ENCODE measurements at places on chromosomes 5 and 9.

GRCh38 chr5:7190712-7191250 lies 205.2 kb upstream of the ADCY2 start:
- DNase-seq = no peak

- DNase-seq = no peak
These were observed 674 bp downstream of the TSPAN17 start for GRCh38 chr5:176647843-176648473.

GRCh38 chr5:75048457-75048953 lies 3.9 kb downstream of the GCNT4 start:
- DNase-seq = no peak

GRCh38 chr5:77064040-77064439 lies 23.0 kb downstream of the ZBED3 start:
- DNase-seq = no peak

DNA sequence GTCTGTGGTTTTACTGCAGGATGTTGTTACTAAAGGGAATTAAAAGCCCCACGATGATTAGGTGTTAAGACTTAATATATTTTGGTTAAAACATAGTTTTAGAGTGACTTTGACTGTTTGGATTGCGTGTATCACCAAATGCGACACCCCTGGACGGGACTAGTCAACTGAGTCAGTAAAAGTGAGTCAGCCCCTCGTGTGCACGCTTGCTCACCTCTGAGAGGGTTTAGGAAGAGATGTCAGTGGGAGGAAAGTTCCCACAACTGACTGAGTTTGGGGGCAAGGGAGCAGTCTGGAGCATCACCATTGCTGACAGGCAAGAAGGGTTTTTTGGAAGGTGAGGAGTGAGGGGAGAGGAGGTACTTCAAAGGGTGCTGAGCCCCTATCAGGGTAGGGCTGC lies 14.4 kb upstream of the DMRT3 start:
- DNase-seq = no peak

- no peak for DNase-seq
These were observed 154.8 kb downstream of the SLIT3 start for GRCh38 chr5:169146158-169146557.

GRCh38 chr5:129563585-129563984 lies 103.5 kb downstream of the ADAMTS19 start:
- no peak for DNase-seq

GRCh38 chr5:151676719-151677118 lies 10.0 kb downstream of the SPARC start:
- no peak for DNase-seq

DNA sequence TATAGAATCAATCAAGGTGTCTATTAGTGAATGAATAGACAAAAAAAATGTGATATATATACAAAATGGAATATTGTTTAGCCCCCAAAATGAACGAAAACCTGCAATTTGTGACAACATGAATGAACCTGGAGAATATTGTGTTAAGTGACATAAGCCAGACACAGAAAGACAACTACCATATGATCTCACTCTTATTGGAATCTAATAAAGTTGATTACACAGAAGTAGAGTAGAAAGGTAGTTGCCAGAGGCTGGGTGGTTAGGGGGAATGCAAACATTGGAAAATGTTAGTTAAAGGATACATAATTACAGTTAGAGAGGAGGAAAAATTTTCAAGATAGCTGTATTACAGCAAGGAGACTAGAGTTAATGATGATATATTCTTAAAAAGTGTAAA lies 1962.3 kb downstream of the EFNA5 start:
- no peak for DNase-seq

GRCh38 chr9:29332789-29333188 lies 1759.5 kb upstream of the C9orf72 start:
- no peak for DNase-seq

- no peak for DNase-seq
These were observed 438.1 kb downstream of the MAT2B start for GRCh38 chr5:163943546-163943945.

- no peak for DNase-seq
These were observed 194.5 kb upstream of the OTULINL start for GRCh38 chr5:14386884-14387624.

GRCh38 chr5:171945476-171945875 lies 61.0 kb downstream of the FBXW11 start:
- no peak for DNase-seq

DNA sequence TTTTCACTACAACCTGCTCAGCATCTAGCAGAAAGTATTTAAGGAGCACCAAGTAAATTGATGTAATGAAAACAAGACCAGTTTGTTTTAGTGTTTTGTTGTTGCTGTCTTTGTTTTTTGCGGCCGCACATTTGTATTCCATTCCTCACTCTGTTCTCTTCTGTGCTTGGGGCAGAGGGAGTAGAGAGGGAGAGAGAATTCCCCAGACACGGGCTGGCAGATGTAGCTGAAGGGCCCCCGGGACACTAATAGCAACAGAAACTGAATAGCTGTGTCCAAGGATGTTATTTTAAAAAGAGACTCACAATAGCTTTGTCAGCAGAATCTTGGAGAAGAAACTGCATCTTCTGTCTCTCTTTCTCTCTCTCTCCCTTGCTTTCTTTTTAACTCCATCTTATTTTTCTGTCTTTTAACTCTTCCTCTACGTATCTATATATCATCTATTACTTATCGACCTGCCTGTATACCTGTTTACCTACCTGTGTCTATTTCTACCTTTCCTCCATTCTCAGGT lies 145.3 kb downstream of the PAPPA start:
- DNase-seq = no peak

- peak; percentile 21 for DNase-seq
These were observed 170.3 kb downstream of the PDZD2 start for GRCh38 chr5:31809050-31809870.
